Left ventricle myocardium inferior (tissue), 1 donor: ENCODE measurements at places on chromosomes 13 and 19.

- no peak for DNase-seq
These were observed 4.7 kb downstream of the F7 start for GRCh38 chr13:113110048-113110851.

DNA sequence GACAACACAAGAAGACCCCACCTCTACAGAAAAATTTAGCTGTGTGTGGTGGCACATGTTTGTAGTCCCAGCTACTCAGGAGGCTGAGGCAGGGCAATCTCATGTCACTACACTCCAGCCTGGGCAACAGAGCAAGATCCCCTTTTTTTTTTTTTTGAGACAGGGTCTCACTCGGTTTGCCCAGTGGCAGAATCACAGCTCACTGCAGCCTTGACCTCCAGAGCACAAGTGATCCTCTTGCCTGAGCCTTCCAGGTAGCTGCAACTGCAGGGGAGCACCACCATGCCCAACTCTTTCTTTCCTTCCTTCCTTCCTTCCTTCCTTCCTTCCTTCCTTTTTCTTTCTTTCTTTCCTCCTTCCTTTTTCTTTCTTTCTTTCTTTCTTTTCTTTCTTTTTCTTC lies 4.2 kb upstream of the CLEC4G start:
- no peak for DNase-seq

DNA sequence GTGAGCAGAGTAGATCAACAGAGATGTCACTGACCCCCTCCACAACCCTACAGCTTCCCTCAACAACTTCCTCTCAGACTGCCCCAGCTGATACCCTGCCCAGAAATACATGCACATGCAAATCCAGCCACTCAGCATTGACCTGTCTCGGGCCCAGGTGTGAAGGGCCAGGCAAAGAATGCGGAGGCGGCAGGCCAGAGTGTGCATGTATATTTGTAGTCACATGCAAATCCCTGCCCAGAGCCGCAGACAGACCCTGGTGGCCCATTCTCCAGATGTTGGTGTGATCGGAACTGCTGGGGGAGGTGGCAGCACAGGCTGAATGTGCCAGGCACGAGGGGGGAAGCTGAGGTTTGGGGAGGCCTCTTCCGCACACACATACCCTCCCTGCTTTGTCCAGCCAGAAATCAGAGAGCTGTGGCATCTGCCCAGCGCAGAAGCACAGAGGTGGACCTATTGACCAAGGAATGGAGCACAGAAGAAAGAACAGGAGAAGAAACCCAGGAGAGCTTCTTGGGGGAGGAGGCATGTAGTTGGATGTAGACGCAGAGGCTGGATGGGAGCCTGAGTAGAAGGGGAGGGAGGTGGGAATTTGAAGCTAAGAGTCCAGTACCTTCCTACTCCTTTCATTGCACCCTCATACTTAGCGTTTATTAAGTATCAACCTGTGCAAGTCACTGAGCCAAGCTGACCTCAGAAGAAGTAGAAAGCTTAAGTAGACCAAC lies 14.4 kb downstream of the MEF2B start:
- no peak for DNase-seq

GRCh38 chr13:98182589-98182988 lies 5.5 kb upstream of the RNF113B start:
- no peak for DNase-seq

DNA sequence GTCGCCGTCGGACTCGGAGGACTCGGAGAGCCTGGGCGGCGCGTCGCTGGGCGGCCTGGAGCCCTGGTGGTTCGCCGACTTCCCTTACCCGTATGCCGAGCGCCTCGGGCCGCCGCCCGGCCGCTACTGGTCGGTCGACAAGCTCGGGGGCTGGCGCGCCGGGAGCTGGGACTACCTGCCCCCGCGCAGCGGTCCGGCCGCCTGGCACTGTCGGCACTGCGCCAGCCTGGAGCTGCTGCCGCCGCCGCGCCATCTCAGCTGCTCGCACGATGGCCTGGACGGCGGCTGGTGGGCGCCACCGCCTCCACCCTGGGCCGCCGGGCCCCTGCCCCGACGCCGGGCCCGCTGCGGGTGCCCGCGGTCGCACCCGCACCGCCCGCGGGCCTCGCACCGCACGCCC lies 2.5 kb upstream of the GRWD1 start:
- no peak for DNase-seq

DNA sequence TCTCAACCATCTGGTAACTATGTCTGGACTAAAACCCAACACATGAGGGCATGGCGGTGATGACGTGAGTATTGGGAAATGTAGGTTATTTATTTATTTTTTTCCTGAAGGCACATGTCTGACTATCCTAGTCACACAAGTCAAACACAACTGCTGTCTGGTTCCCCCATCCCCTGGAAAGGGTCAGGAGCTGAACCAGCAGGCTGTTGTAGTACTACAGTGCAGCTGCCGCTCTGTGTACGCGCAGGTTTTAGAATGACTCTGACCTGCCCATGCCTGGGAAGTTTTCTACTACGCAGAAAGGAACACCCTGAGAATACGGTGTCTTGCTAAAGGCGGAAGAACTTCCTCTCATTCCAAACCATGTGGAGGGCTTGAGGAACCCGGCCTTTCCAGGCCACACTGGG lies 1.2 kb downstream of the SLC7A1 start:
- DNase-seq: no peak

DNA sequence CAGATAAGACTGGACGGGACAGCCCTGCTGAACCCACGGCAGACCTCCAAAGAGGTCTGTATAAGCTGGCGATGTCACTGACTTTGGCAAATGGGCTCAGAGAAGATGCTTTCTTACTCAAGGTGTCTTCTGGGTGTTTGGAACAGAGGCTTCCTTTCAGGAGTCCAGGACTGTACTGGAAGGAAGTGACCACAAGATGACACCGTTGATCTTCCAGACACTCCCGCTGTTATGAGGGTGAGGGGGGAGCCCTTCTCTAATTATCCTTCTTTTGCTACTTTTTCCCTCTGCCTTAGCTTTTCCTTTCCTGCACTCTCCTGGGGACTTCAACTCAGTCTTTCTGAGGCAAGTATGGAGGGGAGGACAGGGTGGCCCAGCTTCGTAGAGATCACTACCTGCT lies 65.2 kb upstream of the ZNF599 start:
- no peak for DNase-seq
